GM12878 (cell line): ENCODE measurements at places on chromosomes 11 and 22. TPM values are rescaled to one million over a fixed set of nuclear protein-coding genes. Genes with fewer than 3 reads are reported as not detected.

DNA sequence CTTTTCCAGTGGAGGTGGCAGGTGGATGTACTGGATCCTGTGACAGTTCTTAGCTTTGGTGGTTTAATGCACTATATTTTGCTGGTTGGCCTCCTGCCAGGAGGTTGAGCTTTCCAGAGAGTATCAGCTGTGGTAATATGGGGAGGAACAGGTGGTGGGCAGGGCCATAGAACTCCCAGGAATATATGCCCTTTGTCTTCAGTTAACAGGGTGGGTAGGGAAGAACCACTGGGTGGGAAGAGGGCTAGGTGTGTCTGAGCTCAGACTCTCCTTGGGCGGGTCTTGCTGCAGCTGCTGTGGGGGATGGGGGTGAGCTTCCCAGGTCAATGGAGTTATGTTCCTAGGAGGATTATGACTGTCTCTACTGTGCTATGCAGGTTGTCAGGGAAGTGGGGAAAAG is 203.8 kb downstream of the DLG2 start:
- no peak for DNase-seq

DNA sequence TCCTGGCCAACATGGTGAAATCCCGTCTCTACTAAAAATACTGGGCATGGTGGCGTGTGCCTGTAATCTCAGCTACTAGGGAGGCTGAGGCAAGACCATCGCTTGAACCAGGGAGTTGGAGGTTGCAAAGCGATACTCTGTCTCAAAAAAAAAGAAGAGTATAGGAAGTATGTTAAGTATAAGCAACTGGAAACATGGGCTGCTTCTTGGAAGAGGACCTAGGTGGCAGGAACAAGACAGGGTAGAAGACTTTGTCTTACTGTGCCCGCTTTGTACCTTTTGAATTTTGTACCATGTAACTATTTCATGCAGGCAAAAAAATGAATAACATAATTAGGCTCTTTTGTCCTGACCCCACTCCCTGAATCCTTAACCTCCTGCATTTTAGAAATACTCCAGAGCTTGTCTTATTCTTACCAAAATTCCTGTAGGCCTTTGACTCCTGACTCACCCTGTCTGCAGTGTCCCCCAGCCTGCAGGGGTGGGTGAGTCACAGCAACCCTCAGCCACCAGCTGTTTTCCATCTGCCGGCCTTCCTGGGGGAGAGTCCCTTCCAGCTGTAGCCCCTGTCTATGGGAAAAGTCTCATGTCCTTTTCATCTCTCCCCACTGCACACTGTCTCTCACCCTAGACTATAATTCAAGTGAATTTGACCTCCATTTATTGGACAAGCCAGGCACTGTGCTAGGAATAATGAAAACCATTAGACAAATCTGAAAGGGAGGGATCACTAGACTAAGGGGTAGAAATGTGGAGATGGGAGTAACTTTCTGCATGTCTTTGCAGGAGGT is 41.8 kb downstream of the TXN2 start:
- DNase-seq = no peak

- DNase-seq = no peak
These were observed 8.0 kb downstream of the CAPN5 start for GRCh38 chr11:77074626-77075221.

GRCh38 chr11:12906501-12906900 is 102.6 kb upstream of the RASSF10 start:
- no peak for DNase-seq

DNA sequence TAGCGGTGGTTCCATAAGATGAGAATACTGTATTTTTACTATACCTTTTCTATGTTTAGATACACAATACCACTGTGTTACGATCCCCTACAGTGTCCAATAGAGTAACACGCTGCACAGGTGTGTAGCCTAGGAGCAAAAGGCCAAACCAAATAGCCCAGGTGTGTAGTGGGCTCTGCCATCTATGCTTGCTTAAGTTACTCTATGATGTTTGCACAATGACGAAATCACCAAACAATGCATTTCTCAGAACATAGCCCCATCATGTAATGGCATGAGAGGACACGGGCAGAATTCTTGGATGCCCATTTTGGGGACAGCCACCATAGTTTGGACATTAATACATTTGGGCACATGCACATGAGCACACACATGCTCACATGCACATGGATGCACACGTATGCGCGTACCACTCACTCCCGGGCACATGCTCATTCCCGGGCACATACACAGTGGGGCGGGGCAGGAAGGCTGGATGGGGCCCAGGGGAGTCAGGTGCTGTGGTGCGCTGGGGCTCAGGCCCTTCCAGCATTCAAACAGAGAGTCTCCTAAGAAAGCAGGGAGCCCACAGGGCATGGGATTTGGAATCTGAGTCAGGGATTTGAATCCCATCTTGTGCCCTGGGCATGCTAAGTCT is 51.1 kb downstream of the RTN4R start:
- DNase-seq = no peak

GRCh38 chr11:125952973-125953372 is 7.1 kb downstream of the VSIG10L2 start:
- DNase-seq = no peak

- no peak for DNase-seq
These were observed 157.0 kb downstream of the GRIK4 start for GRCh38 chr11:120668537-120668936.

GRCh38 chr11:126628790-126629621 is 273.5 kb downstream of the ST3GAL4 start:
- DNase-seq = no peak

GRCh38 chr11:119991669-119992068 is 146.2 kb downstream of the TRIM29 start:
- no peak for DNase-seq

DNA sequence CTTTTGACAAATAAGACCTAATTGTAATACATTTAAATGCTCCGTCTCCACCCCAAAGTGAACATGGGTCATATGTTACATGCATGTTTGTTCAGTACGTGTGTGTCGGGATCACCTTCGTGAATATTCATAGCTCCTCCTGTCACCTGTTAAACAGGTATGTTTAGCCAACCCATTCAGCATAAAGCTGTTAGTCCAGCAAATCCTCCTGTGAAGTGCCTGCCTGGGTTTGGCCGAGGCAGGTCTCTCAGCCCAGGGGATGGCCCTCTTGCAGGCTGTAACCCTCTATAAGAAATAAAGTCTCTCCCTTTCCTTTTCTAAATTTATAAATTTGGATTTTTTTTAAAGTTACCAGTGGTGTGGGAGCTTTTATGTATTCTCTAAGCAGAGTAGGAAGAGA is 38.9 kb upstream of the NTM start:
- no peak for DNase-seq

DNA sequence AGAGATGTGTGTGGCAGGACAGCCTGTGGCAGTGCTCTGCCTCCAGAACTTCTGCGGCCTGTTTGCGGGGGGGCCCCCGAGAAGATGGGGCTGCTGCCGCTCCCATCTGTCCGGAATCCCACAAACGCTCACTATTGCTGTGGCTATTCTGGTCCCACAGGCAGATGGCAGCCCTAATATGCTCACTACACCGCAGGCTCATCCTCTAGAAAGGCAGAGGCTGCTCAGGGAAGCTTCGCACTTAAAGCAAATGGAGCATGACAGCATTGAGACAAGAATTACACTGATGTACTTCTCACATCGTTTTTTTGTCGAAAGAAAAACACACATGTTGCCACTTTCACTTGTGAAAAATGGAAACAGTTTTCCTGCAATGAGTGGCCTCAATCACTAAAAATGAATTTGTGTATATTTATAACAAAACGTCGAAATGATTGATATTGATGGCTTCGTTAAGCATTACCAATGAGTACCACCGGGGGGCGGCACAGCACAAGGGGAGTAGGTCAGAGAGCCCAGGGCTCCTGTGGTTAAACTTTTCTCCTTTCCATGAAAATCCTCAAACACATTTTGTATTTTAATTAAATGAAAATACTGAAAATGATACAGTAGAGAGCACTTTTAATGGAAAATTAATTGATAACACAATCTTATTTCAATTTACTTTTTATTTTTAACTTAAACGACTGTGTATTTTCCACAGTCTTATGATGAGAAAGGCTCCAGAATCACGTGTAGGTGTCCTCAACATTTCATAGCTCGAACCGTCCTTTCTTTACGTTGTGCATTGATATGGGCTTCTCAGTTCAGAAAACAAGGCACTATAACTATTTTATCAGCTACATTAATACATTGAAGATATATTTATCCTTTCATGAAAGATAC is 69.1 kb downstream of the CTTN start:
- peak; percentile 45 for DNase-seq

- no peak for DNase-seq
These were observed 295.6 kb downstream of the TBC1D22A start for GRCh38 chr22:47057916-47058585.

DNA sequence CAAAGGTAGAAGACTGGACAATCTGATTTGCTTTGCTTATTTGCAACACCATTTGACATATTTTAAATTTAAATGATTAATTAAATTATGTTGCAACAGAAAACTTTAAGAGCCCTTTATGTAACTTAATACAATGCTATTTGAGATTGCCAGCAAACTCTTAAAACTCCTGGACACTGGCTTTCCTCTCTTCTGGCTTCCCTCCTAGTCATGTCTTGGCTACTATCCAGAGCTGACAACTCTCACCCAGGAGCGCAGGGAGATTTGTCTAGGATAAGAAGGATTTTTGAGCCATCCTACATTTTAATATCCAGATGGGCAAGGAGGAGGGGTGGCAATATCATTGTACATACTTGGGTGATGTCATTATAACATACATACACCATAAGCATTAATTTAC is 134.3 kb downstream of the ELP4 start:
- no peak for DNase-seq

- no peak for DNase-seq
These were observed 235.3 kb upstream of the SORL1-AS1 start for GRCh38 chr11:121688055-121688491.

Gene PNPLA3
- not detected in 2 replicates for total RNA-seq

Gene TPH1
- total RNA-seq = 0.23 and 0.27 TPM in 2 replicates

Gene BBOX1
- not detected in 2 replicates for total RNA-seq

Gene NEFH
- 0.11 and 0.13 TPM in 2 replicates for total RNA-seq

Gene NRXN2
- total RNA-seq = 0.29 and 0.74 TPM in 2 replicates

Gene NDUFC2
- total RNA-seq = 185 and 187 TPM in 2 replicates

Gene PIWIL4
- total RNA-seq = 0.46 and 0.53 TPM in 2 replicates

Gene TREH
- total RNA-seq = not detected in 2 replicates

Gene KRTAP5-9
- total RNA-seq = not detected in 2 replicates

Gene SYTL2
- 0.31 and 0.40 TPM in 2 replicates for total RNA-seq

Gene OR52H1
- 0.19 and 0.28 TPM in 2 replicates for total RNA-seq
